Large intestine (tissue), 12 donors: ENCODE measurements at places on chromosomes 6 and 20. TPM values are rescaled to one million over a fixed set of nuclear protein-coding genes. Genes with fewer than 3 reads are reported as not detected.

GRCh38 chr20:57260934-57261333 is 5.5 kb downstream of the BMP7 start:
- peaks cover 60% of the 10 kb centered on the region for H3K27me3 ChIP-seq
- no peak overlapping the region for H3K4me3 ChIP-seq
- peak overlapping the region; percentile 36 for H3K27ac ChIP-seq
- peak; percentile 34 for DNase-seq
- no peaks in the 10 kb centered on the region for H3K36me3 ChIP-seq

GRCh38 chr6:31730631-31731086 is 1.6 kb upstream of the DDAH2 start:
- H3K27me3 ChIP-seq: no peaks in the 10 kb centered on the region
- DNase-seq: no peak
- H3K4me1 ChIP-seq: peaks cover 30% of the 10 kb centered on the region
- H3K27ac ChIP-seq: peak overlapping the region; percentile 99
- H3K36me3 ChIP-seq: peaks cover 65% of the 10 kb centered on the region

GRCh38 chr6:148082696-148083095 is 259.9 kb upstream of the SASH1 start:
- no peaks in the 10 kb centered on the region for H3K27me3 ChIP-seq
- no peak for DNase-seq
- no peak overlapping the region for H3K4me3 ChIP-seq
- H3K4me1 ChIP-seq: no peaks in the 10 kb centered on the region
- no peak overlapping the region for H3K27ac ChIP-seq

The ZNF311 gene
- 3.2 TPM for polyA plus RNA-seq

- no peak overlapping the region for H3K4me3 ChIP-seq
- no peak overlapping the region for H3K27ac ChIP-seq
- H3K4me1 ChIP-seq: no peaks in the 10 kb centered on the region
- H3K36me3 ChIP-seq: no peaks in the 10 kb centered on the region
- H3K27me3 ChIP-seq: no peaks in the 10 kb centered on the region
Measured at GRCh38 chr6:140183881-140184280, 809.4 kb upstream of the CITED2 start.

DNA sequence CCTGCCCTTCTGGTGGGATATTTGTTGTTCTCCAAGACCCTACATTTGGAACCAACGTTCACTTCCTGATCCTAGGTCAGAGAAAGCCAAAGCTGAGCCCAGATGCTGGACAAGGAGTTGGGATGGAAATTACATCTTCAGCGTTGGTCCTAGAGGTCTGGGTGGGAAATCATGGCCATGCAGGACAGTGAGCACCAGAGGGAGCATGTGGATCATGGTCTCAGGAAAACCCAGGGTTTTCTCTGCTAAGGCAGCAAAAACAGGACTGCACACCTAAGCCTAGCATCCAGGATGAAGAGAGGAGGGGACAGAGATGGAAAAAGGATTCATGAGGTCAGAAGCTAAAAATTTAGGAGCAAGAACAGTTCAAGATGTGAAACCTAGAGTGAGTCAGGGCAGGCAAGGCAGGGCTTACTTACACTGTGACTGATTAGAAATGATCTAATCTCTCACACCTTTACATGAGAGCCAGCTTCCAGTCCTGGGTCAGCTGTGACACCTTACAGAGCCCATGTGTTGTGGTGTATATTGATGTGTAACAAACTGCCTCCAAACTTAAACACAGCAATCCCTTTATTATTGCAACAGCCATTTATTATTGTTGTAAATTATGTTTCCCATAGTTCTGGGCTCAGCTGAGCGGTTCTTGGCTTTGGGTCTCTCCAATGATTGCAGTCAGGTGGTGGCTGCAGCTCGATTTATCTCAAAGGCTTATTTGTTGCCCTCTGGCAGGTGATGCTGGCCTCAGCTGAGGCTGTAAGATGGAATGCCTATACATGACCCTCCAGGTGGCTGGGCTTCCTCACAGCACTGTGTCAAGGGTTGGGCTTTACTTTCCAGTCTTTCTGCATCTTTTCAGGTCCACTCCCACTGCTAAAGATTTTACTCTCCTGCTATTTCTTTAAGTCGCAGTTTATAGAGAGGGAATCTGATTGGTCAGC is 6.5 kb downstream of the C20orf202 start:
- no peaks in the 10 kb centered on the region for H3K4me1 ChIP-seq
- no peaks in the 10 kb centered on the region for H3K27me3 ChIP-seq
- no peak overlapping the region for H3K4me3 ChIP-seq
- H3K27ac ChIP-seq: no peak overlapping the region

- no peak overlapping the region for H3K4me3 ChIP-seq
- peaks cover 9% of the 10 kb centered on the region for H3K4me1 ChIP-seq
- H3K27me3 ChIP-seq: no peaks in the 10 kb centered on the region
- peaks cover 2% of the 10 kb centered on the region for H3K36me3 ChIP-seq
Measured at GRCh38 chr20:57676589-57677583, 32.9 kb downstream of the PMEPA1 start.

DNA sequence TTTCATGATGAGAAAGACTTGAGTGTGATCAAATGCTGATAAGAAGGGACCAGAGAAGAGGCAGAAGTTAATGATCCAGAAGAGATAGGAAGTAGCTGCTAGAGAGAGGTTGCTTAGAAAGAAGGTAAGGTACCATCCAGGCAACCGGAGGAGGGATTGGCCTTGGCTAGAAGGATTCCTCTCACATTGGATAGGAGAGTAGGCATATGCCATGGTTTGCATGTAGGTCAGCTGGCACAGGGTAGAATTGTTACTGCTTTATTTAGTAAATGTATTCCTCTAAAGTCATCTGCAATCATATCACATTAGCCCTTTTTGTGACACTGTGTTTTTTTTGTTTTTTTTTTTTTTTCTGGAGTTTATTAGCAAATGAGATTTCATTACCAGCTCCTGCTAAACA is 580.9 kb upstream of the FLRT3 start:
- no peak for DNase-seq
- H3K27ac ChIP-seq: no peak overlapping the region
- no peak overlapping the region for H3K4me3 ChIP-seq
- H3K4me1 ChIP-seq: no peaks in the 10 kb centered on the region
- H3K36me3 ChIP-seq: no peaks in the 10 kb centered on the region

GRCh38 chr6:142985281-142985680 is 40.3 kb upstream of the HIVEP2 start:
- H3K27ac ChIP-seq: no peak overlapping the region
- no peak for DNase-seq
- H3K4me1 ChIP-seq: no peaks in the 10 kb centered on the region
- H3K27me3 ChIP-seq: peaks cover 2% of the 10 kb centered on the region
- H3K36me3 ChIP-seq: no peaks in the 10 kb centered on the region

The RSPH4A gene
- 0.70 TPM for polyA plus RNA-seq

DNA sequence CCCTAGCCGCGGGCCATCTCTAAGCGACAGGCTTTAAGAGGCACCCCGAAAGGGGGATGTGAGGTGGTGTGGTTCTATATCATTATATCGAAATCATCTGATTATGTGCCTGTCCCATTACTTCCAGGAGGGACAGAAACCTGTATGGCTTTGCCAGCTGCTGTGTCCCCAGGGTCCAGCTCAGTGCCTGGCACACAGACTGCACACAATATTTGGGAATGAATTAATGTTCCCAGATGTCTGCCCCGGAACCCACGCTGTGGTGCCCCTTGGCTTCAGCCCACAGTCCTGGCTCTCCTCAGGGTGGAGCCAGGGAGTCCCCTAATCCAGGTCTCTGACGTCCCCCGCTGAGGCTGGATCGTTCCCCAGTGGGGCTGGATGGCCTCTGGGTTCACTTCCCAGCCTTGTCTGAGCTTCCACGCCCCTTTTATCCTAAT is 8.9 kb upstream of the AHCY start:
- H3K4me1 ChIP-seq: peaks cover 30% of the 10 kb centered on the region
- no peaks in the 10 kb centered on the region for H3K36me3 ChIP-seq
- H3K27ac ChIP-seq: peak overlapping the region; percentile 60
- DNase-seq: no peak
- H3K27me3 ChIP-seq: peaks cover 4% of the 10 kb centered on the region

DNA sequence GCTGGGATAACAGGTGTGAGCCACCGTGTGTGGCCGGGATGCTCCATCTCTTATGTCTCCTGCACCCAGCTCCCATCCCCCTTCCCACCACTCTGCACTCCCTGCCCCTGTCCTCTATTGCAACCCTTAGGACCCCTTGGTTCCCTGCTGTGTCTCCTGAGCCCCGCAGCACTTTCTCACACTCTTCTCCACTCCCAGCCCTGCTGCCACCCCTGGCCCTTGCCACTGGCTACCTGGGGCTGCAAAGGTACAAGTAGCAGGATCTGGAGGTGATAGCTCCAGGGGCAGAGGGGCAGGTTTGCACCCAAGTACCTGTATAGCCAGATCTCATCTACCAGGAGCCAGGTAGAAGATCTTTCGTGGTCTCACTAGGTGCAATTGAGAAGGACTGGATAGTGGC is 6.6 kb upstream of the CPXM1 start:
- no peak for DNase-seq
- no peak overlapping the region for H3K4me3 ChIP-seq

DNA sequence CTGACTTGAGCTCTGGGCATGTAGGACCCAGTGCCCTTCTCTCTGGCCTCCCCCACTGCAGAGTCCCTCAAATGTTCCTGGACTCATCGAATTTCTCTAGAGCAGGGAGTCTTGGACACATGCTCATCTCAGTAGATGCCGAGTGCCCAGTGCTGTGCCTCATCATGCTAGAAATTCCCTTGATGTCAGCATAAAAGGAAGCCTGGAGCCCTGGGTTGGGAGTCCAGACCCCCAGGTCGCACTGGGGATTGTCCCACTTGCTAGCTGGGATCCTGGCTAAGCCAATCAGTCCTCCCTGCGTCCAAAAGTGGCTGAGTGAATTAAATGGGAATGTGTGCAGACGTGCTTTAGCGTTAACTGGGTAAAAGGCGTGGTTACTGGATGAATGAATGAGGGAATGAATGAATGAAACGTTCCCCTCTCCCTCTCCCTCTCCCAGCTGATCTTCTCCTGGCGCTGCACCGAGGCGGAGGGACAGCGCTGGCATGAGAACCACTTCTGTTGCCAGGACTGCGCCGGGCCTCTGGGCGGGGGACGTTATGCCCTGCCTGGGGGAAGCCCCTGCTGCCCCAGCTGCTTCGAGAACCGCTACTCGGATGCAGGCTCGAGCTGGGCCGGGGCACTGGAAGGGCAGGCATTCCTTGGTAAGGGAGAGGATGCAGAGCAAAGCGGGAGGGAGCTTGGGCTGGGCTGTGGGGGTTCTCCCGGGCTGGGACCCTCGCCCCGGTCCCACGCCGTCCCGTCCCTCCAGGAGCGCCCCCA is 1.6 kb upstream of the TOMM6 start:
- H3K27ac ChIP-seq: no peak overlapping the region
- H3K36me3 ChIP-seq: peaks cover 15% of the 10 kb centered on the region
- peak overlapping the region; percentile 44 for H3K4me3 ChIP-seq
- H3K27me3 ChIP-seq: no peaks in the 10 kb centered on the region
- no peak for DNase-seq

DNA sequence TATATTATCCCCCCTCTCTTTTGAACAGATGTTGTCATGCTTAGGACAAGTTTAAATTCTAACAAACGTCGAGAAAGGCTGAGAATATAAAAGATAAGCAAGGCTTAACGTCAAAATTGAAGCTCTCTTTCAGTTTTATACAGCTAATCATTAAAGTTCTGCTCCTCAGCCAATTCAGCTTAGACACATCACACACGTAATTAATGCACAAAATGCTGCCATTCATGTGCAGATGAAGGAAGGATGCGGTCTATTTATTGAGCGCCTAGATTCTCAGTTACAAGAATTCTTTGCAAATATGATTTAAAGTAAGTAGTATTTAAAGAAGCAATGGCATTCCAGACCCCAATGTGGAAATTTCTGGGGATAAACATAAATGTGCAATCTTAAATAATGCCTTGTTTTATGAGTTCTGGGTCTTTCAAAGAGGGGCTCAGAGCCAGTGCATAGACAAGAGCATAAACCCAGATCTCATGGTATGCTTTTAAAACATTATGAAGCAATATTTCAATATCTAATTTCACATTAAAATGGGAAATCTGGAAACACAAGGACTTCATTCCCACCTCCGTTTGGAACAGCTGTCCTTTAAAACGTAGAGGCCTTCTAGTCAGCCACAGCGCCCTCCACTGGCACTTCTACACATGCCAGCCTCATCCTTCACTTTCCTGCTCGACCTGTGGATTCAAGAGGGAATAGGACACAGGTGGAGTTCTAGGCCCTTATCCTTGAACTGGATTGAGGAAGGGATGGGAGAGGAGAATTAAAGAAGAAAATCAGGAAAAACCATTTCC is 85.8 kb downstream of the LYRM4 start:
- no peaks in the 10 kb centered on the region for H3K36me3 ChIP-seq
- no peaks in the 10 kb centered on the region for H3K27me3 ChIP-seq
- no peak overlapping the region for H3K4me3 ChIP-seq
- no peak overlapping the region for H3K27ac ChIP-seq
- DNase-seq: no peak

GRCh38 chr20:47854687-47855212 is 69.5 kb upstream of the SULF2 start:
- H3K4me1 ChIP-seq: peaks cover 5% of the 10 kb centered on the region
- no peaks in the 10 kb centered on the region for H3K36me3 ChIP-seq
- no peak overlapping the region for H3K27ac ChIP-seq
- H3K27me3 ChIP-seq: no peaks in the 10 kb centered on the region
- no peak overlapping the region for H3K4me3 ChIP-seq

DNA sequence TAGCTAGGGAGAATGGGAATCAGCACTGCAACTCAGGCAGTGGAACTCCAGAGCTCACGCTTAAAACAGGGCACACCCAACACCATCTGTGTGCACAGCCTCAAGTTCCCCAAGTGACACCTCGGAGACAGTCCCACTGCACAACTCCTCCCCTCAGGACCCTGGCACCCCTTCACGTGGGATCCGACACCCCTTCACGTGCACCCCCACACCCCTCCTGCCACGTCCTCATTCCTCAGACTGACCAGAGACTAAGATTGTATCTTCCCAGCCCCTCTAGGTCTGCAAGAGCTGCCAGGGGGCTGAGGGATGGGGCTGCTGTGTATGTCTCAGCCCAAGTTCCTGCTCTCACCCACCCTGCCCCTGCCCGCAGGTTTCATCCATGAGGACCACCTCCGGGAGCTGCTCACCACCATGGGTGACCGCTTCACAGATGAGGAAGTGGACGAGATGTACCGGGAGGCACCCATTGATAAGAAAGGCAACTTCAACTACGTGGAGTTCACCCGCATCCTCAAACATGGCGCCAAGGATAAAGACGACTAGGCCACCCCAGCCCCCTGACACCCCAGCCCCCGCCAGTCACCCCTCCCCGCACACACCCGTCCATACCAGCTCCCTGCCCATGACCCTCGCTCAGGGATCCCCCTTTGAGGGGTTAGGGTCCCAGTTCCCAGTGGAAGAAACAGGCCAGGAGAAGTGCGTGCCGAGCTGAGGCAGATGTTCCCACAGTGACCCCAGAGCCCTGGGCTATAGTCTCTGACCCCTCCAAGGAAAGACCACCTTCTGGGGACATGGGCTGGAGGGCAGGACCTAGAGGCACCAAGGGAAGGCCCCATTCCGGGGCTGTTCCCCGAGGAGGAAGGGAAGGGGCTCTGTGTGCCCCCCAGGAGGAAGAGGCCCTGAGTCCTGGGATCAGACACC is 7.6 kb downstream of the MYL9 start:
- DNase-seq: no peak
- H3K4me3 ChIP-seq: no peak overlapping the region
- peaks cover 41% of the 10 kb centered on the region for H3K36me3 ChIP-seq
- H3K27ac ChIP-seq: no peak overlapping the region
- peaks cover 8% of the 10 kb centered on the region for H3K4me1 ChIP-seq

The HLA-DQB1 gene
- polyA plus RNA-seq: 23.7 TPM
